Activated CD4-positive, alpha-beta memory T cell treated with anti-CD3 and anti-CD28 coated beads for 36 hours (primary cell): ENCODE measurements at places on chromosomes 2 and 18. TPM values are rescaled to one million over a fixed set of nuclear protein-coding genes. Genes with fewer than 3 reads are reported as not detected.

DNA sequence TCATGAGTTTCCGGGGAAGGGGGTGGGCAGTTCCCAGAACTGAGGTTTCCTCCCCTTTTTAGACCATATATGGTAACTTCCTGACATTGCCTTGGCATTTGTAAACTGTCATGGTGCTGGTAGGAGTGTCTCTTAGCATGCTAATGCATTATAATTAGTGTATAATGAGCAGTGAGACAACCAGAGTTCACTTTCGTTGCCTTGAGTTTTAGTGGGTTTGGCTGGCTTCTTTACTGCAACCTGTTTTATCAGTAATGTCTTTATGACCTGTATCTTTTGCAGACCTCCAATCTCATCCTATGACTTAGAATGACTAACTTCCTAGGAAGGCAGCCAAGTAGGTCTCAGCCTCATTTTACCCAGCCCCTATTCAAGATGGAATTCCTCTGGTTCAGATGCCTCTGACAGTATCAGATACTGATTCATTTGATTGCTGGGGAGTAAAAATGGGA, 447.3 kb downstream of the XIRP2 start:
- no peaks in the 10 kb centered on the region for H3K36me3 ChIP-seq
- no peaks in the 10 kb centered on the region for H3K27me3 ChIP-seq
- H3K4me1 ChIP-seq, result no peaks in the 10 kb centered on the region
- no peak for DNase-seq

- H3K36me3 ChIP-seq, result no peaks in the 10 kb centered on the region
- no peak for DNase-seq
- no peaks in the 10 kb centered on the region for H3K4me1 ChIP-seq
- H3K27me3 ChIP-seq, result no peaks in the 10 kb centered on the region
These were observed 126.4 kb upstream of the EPAS1 start for GRCh38 chr2:46170611-46171350.

DNA sequence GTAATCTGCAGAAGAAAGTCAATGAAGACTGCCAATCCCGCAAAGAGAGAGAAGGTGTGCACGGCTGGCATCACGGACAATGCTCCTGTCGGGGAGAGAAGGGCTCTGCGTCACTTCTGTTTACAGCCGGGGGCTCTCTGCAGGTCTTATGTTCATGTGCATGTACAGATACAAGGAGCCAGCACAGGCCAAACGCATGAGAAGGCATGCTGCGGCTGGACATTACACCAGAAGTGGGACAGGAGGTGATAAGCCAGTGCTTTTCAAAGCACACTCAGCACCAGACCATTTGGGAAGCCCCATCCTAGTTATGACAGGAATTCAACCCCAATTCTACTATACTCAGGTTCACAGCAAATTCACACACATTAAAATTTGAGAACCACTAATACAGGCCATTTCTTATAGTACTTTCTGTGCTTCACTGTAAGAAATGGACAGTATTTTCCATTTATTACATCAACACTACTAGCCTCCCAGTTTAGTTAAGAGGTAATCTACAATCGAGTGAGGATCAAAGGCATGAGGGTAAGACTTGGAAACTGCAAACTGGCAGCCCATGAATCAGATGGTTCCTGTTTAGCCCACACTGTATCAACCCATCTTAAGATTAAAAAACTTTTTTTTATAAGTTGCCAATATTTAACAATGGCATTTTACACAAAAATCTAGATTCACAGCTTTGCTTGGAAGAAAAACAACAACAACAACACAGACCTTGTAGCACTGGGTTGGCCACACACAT, 38.2 kb downstream of the RMC1 start:
- peaks cover 33% of the 10 kb centered on the region for H3K4me1 ChIP-seq
- peak overlapping the region; percentile 1 for H3K4me3 ChIP-seq
- H3K27ac ChIP-seq, result peak overlapping the region; percentile 73

GRCh38 chr18:10565835-10566234, 40.0 kb downstream of the NAPG start:
- no peak overlapping the region for H3K4me3 ChIP-seq
- H3K27me3 ChIP-seq, result no peaks in the 10 kb centered on the region

Gene SP140
- 151 TPM for total RNA-seq

Gene PLEK
- 7.6 TPM for total RNA-seq

Gene ATP8B1
- not detected for total RNA-seq
